ENCODE measurements at places on chromosomes 2 and 18. TPM values are rescaled to one million over a fixed set of nuclear protein-coding genes. Genes with fewer than 3 reads are reported as not detected.

Gene POTEI
- 0.50 TPM for total RNA-seq

Gene EVX2
- not detected for total RNA-seq

Gene MYO1B
- 95.7 TPM for total RNA-seq

Gene ACAA2
- 66.4 TPM for total RNA-seq

Gene RPRD1A
- total RNA-seq, result 53.3 TPM

Gene ANKRD62
- not detected for total RNA-seq

GRCh38 chr2:8619071-8619470 lies 62.8 kb upstream of the ID2 start:
- DNase-seq, result no peak

GRCh38 chr2:203875471-203875870 lies 7.9 kb downstream of the CTLA4 start:
- no peak for DNase-seq

DNA sequence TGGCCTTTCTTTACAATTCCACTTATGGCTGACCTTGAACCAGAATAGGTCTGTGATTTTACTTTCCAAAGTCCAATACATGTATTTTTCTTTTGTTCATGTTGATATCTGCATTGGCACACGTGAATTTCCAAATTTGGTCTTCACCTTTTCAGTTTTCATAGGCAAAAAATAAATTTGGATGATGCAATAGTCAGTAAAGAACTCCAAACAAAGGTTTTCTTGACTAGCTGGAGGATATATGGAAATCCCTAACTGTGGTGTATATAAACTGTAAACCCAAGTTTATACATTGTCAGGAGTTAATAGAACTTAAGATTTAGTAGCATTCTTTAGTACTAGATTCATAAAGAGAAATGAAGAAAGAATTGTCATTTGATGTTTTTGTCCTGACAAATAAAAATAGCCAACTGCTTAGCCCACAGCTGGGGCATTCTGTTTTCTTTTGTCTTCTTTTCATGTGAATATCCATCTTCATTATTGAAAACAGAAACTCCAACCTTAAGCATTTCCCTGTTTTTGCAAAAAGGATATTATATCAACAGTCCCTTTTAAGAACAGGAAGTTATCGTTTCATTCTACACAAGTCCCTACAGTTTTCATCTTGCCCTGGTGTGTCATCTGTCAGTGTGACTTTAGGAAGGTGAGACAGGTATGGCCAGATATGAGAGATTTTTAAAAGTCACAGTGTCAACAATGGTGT lies 132.9 kb downstream of the BCL2 start:
- no peak for DNase-seq
